ENCODE measurements at places on chromosomes 12 and 14.

DNA sequence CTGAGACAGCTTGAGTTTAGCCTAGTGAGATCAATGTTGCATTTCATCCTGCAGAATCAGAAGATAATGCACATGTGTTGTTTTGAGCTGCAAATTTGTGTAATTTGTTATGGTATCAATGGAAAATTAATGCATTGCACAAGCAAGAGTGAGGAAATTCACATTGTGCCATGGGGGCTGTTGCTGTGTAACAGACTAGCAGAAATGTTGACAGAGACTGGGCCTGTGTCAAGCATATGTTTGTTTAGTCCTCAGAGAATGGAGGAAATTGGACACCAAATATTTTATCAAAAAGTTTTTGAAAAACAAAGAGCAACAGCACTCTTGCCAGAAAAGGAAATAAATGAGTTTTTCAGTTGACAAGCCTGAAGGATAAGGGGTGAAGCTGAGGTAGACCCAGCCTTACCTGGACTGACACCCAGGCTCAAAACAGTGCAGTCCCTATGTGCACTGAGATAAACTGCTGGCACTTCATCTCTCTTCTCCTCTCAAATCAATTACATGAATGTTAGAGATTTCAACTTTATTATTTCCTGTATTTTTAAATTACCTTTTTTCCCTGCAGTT lies 1150.0 kb downstream of the FSCB start:
- no peak for DNase-seq

- DNase-seq, result no peak
Observed at GRCh38 chr12:20490213-20490612, 121.9 kb downstream of the PDE3A start.

DNA sequence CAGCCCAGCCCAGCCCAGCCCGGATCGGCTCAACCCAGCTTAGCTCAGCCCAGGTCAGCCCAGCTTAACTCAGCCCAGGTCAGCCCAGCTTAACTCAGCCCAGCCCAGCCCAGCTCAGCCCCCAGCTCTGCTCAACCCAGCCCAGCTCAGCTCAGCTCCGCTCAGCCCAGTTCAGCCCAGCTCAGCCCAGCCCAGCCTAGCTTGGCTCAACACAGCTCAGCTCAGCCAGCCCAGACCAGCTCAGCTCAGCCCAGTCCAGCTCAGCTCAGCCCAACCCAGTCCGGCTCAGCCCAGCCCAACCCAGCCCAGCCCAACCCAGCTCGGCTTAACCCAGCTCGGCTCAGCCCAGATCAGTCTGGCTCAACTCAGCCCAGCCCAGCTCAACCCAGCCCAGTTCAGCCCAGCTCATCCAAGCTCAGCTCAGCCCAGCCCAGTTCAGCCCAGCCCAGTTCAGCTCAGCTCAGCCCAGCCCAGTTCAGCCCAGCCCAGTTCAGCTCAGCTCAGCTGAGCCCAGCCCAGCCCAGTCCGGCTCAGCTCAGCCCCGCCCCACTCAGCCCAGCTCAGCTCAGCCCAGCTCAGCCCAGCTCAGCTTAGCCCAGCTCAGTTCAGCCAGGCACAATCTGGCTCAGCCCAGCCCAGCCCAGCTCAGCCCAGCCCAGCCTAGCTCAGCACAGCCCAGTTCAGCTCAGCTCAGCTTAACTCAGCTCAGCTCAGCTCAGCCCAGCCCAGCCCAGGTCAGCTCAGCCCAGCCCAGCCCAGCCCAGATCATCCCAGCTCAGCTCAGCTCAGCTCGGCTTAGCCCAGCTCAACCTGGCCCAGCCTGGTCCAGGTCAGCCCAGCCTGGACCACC lies 331.7 kb downstream of the TMEM121 start:
- no peak for DNase-seq

- no peak for DNase-seq
Observed at GRCh38 chr12:97246368-97246767, 216.2 kb upstream of the RMST start.

- no peak for DNase-seq
Observed at GRCh38 chr14:66038618-66039017, 447.6 kb upstream of the CCDC196 start.

DNA sequence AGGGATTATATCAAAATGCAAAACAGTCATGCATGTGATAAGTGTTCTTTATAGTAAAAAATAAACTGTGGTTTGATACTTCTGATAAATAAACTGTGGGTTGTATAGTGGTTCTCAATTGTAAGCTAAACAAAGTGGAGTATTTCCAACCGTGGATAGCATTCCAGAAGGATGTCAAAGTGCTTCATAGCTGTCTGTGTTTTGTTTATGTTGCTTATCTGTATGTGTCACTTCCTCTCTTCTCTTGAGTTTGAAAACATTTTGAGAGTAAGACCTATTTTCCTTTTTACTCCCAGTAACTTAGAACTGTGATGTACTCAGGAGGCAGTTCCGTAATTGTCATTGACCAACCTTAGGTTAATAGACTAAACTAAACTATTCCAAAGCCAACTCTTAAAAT lies 415.8 kb downstream of the TMTC2 start:
- DNase-seq, result no peak

GRCh38 chr14:66359500-66359899 lies 126.7 kb upstream of the CCDC196 start:
- DNase-seq, result peak; percentile 30

DNA sequence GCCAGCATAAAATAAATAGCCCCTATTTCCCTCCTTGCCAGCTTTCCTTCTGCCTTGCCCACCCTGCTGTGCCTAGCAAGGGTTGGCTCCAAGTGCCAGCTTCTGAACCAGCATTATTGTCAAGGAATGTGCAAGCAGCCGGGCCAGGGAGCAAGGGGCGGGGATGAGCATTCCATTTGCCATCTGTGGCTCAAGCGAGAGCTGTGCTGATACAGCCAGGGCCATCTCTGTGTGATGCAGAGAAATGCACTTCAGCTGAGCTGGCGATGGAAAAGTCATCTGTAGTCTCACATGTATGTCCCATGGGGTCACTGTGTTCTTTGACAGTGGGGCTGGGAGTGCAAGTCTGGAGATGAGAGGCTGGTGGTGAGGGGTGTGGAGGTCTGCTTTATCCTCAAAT lies 137.3 kb downstream of the SUDS3 start:
- no peak for DNase-seq

DNA sequence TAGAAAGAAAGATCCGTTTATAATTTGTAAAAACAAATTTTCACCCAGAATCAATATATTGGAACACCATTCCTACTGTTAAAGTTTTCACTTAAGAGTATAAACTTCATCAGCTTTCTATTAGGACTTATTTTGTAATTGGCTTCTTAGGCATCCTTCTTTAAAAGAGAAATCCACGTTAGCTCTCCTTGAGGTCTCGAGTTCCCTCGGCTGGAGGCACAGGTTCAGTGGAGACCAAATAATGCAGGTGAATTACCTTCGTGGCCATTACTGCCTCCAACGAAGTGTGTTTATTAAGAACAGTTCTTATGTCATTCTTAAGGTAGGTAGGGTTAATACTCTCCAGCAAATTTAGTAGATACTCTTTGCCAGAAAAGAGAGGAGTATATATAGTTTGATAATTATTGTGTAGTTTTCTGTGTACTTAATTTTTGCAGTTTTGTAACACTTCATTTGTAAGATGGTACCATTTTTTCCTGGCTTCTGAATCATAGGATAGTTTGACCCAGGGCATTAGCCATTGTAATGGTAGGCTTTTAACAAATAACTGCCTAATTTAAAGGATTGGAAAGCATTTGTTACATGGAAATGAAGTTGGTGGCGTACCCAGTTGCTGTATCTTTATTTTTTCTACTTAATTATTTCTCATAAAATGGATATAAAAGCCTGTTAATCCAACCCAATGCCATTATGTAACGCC lies 2.2 kb downstream of the CALM1 start:
- DNase-seq, result no peak

DNA sequence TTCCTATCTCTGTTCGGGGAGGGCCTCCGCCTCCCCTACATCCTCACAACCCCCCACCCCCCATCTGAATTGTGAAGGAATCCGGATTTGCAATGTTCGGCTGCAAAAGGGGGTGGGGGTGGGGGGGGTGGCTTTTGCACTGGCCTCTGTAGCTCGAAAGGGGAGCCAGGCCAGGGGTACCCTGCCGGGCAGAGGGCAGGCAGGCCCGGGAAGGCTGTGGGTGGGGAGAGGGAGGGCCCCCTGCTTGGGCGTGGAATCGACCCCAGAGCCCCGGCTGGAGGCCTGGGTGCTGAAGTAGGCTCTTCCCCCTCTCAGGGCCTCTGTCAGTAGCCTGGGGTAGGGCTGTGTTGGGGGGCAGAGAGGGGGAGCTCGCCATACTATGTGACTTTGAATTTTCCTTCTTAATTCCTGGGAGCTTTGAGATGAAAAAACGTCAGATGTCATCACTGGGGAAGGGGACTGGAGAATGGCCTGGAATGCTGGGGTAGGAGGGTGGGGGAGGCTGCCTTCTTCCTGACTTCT lies 1.1 kb downstream of the LRP1 start:
- DNase-seq, result no peak

GRCh38 chr14:62673014-62673755 lies 372.1 kb downstream of the KCNH5 start:
- DNase-seq, result no peak

DNA sequence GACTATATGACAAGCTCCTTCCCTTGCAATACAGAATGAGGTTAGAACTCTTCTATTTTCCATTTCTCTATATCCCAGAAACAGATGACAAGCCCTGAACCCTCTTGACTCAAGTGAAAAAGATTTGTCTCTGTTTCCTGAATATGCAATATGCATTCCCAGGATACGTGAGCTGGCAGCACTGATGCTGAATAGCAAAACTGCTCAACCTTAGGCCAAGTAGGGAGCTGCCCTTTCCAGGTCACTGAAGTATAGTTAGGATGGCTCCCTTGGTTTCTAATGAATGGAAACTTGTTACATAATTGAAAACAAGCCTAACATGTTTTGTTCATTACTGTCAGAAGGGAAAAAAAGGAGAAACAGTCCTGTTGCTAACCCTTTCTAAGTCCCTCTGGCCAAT lies 47.9 kb upstream of the PLEKHG7 start:
- no peak for DNase-seq

GRCh38 chr14:86168371-86168770 lies 638.4 kb downstream of the FLRT2 start:
- DNase-seq, result no peak

- no peak for DNase-seq
Observed at GRCh38 chr12:40560848-40561247, 131.4 kb upstream of the CNTN1 start.

GRCh38 chr14:106210650-106211049 lies 684.3 kb downstream of the TMEM121 start:
- DNase-seq, result no peak

DNA sequence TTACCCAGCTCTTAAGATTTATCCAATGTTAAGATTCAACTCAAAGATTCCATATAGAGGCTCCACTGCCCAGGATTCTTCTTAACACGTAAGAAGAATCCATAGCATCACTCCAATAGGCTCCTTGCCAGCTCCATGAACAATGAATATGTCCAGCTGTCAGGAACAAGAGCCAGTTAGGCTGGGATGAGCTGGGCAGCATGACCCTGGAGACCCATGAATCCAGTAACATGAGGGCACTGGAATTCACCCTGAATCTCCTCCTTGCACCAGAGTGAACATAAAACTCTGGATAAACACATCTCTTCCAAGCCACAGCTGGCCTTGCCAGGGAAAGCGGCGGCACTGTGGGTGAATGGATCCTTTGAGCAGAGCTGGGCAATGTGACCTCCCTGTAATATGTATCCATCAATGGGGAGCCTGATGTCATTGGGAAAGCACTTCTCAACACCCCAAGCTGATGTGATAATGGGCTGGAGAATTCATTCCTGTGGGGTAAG lies 24.4 kb upstream of the TC2N start:
- DNase-seq, result no peak

DNA sequence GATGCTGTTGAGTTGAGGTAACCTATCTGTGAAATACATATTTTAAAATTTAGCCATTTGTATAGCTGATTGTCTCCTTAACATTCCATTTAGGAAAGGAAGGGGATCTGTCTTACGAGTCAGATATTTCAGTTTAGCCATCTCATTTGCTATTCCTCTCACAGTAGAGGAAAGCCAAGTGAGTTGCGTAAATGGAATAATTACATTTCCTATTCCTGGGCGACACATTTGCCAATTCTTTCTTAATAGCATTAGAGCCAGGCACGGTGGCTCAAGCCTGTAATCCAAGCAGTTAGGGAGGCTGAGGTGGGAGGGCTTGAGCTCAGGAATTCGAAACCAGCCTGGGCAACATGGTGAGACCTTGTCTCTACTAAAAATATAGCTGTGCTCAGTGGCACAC lies 116.3 kb downstream of the TMX1 start:
- no peak for DNase-seq

DNA sequence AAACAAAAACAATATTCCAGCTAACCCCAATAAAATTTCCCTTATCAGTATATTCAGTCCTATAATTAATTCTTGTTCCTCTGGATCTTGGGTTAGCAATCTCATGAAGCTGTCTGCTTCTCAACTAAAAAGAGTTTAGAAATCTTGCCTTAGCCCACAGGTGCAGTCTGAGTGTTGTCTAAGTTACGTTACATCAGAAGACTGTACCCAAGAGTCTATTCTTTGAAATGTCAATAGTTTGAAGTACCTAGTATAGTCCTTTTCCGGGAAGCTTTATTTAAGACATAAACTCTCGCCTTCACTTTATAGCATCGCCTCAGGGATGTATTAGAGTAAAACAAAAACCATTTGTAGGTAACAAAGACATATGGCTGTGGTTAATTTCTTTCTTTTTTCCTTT lies 465.1 kb downstream of the FUT8 start:
- no peak for DNase-seq

DNA sequence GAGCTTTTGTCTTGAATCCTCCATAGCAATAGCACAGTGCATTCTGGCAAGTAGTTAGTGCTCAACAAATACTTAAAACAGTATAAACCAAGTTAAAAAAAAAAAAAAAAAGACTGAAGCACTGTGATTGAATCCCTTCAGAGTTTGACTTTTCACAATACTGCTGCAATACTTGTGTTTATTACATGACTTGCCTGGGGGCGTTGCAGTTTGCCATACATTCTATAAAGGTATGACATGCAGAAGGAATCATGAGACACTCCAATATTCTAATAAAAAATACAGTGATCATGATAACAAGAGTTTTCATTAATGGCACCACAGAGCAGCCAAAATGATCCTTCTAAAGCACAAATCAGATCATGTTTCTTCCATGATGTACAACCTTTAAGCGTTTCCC lies 205.0 kb upstream of the CDKN3 start:
- no peak for DNase-seq

DNA sequence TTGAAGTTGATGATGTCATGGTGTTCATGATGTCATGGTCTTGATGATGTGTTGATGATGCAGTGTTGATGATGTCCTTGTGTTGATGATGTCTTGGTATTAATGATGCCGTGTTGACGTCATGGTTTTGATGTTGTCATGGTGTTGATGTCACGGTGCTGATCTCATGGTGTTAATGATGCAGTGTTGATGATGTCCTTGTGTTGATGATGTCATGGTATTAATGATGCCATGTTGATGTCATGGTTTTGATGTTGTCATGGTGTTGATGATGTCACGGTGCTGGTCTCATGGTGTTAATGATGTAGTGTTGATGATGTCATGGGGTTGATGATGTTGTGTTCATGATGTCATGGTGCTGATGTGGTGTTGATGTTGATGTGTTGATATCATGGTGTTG lies 48.0 kb upstream of the RIMBP2 start:
- DNase-seq, result no peak

- DNase-seq, result no peak
Observed at GRCh38 chr14:22388669-22389595, 200.1 kb downstream of the DAD1 start.

- no peak for DNase-seq
Observed at GRCh38 chr12:87119713-87120112, 863.5 kb upstream of the MGAT4C start.

Measured in stimulated activated CD4-positive, alpha-beta T cell treated with anti-CD3 and anti-CD28 coated beads, Interleukin-12 subunit alpha, Interleukin-12 subunit beta, amount 100 ng/mL, for 48 hours (primary cell).